ENCODE measurements at places on chromosomes 1 and 21. TPM values are rescaled to one million over a fixed set of nuclear protein-coding genes. Genes with fewer than 3 reads are reported as not detected.
A peak's percentile ranks its signal among the peaks of the same experiment; 100 is the strongest.

Gene FCRL1
- 1.5 TPM for total RNA-seq

Gene KCNE2
- total RNA-seq: not detected

Gene VASH2
- 0.76 TPM for total RNA-seq

Gene CR1
- total RNA-seq: 2.7 TPM

Gene AGMAT
- total RNA-seq: 18.4 TPM

Gene BTBD19
- total RNA-seq: 2.9 TPM

Gene UBL4B
- total RNA-seq: not detected

DNA sequence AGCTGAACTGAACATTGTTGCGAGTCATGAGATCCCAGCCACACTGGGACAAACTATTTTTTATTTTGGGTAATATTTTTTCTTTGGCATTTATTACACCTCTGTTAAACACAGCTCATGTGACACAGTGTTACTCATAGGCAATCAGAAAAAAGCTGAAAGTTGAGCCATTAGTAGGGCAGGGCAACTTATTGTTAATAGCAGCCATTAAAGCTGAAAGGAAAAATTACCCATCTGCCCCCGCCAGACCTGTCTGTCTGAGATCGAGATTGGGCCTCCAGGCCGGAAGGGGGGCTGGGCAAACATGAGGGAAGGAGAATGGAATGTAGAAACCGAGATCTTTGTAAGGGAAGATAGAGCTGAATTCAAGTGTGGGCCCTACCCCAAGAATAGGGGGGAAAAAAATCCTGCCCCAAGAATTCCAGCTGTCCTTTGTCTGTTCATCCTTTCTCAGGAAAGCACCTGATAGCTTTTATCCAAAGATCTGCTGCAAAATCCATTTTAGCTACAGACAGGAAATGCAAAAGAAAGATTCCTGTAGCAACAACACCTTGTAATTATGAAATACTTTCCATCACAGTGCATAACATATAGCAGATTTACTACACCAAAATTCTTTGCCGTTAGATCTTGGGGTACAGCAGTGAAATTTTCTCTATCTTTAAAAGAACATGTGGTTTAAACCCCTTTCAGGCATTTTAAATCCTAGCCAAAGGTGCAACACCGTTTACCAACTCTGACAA is 212.8 kb downstream of the PBX1 start:
- no peak for DNase-seq

DNA sequence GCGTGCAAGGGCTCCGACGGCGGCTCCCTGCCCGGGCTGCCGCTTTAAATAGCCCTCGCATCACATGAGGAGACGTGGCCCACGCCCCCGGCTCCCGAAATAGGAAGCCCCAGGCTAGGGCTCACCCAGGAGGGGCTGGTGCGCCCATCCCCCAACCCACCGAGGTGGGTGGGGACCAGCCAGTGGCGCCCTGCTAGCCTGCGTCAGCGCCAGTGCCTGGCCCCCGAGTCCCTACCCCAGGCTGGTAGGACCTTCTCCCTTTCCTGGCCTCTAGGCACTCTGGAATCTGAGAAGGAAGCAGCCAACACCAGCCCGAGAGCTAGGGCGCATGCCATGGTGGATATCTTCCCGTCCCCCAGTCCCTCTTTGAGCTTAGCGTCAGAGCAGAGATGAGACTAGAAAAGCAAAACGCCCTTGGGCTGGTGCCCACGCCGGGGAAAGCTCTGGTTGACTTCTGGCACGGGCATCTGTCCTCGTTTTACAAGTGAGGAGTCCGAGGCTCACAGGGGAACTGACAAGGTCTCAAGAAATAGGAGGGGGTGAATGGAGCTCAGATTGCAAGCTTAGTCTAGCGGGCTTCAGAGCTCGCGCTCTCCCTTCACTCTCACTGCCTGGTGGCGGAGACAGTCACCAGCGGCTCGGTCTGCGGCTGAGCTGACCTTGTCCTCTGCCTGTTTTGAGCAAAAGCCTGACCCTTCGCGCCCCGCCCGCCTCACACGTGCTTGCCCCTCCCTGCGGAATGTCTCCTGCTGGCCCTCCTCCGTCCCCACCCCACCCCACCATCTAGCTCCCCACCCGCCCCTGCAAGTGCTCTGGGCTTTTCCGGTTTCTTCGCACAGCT is at the start of gene FABP3:
TSS of gene FABP3 (minus strand) at position 21 of the 841 bp plus-strand sequence. CDS start 62 bp downstream, outside the sequence.
- peak; percentile 92 for DNase-seq

DNA sequence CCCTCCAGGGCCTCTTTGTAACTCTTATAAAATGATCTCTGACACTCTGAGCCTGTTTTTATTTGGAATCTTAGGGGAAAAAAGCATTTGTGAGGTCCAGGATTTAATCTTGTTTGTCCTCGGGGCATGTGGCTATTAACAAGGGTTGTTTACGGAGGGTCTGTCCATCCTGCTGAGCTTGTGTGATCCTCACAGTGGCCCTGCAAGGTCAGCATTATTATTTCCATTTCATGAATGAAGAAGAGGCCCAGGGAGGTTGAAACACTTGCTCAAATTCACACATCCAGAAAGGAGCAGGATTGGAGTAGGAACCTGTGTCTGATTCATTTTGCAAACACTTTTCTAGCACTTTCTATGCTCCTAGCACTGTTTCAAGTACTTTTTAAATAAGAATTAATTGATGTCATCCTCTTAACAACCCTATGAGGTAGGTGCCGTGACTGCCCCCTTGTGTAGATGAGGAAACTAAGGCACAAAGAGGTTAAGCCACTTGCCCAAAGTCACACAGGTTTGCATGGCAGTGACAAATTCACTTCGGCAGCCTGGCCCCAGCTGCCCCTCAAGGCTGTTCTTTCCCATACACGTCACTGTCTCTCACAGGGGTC is 178.9 kb downstream of the MIS18A start:
- DNase-seq: no peak

GRCh38 chr1:187114792-187115191 is 286.0 kb downstream of the PLA2G4A start:
- DNase-seq: no peak

DNA sequence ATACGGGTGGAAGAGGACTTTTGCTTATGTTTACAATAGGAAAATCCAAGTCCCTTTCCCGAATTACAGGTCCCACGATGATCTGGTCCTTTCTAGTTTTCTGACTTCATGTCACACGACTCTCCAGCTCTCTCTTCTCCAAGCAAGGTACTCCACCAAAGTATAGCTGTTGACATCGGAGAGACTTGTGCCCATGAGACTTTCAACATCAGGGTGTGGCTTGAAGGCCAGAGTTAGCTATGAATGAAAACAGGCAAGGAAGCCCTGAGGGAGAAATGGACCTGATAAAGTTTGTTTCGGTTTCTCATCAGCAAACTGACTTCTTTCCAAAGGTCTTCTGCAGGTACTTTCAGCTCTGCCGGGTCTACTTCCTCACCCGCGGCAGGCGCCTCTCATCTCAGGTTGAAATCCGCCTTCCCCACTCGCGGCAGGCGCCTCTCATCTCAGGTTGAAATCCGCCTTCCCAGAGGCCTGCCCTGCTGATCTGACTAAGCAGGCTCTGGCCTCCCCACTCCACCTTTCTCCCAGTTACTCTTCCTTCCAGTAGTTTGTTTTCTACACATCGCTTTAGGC is 2.1 kb upstream of the PER3 start:
- peak; percentile 29 for DNase-seq
